ENCODE measurements at places on chromosomes 13 and 19. TPM values are rescaled to one million over a fixed set of nuclear protein-coding genes. Genes with fewer than 3 reads are reported as not detected.

Gene ZNF135
- total RNA-seq = 2.8 TPM

Gene B3GNT8
- total RNA-seq = 2.2 TPM

GRCh38 chr13:74715718-74716117, 581.5 kb upstream of the KLF12 start:
- no peak for DNase-seq

- no peak for DNase-seq
Measured at GRCh38 chr19:16548956-16549355, 6.7 kb upstream of the CHERP start.

GRCh38 chr19:12833418-12833737, 1.0 kb downstream of the RTBDN start:
- no peak for DNase-seq

DNA sequence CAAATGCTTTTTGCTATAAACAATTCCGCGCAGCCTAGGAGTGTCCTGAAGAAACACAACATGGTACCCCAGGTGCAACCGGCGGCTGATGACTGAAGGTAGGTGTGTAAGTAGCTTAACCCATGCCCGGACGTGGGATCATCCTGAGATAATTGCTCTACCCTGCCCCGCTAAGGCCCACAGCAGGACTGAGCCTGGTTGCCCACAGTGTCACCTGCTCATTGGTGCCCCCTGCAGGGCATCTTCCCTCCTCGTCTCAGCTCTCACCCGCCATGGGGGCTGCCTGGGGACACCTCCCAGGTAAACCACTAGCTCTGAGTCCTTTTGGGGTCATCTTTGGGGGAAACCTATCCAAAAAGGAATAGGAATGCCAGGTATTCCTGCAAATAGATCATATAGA, 22.3 kb downstream of the TMEM161A start:
- DNase-seq = peak; percentile 30

DNA sequence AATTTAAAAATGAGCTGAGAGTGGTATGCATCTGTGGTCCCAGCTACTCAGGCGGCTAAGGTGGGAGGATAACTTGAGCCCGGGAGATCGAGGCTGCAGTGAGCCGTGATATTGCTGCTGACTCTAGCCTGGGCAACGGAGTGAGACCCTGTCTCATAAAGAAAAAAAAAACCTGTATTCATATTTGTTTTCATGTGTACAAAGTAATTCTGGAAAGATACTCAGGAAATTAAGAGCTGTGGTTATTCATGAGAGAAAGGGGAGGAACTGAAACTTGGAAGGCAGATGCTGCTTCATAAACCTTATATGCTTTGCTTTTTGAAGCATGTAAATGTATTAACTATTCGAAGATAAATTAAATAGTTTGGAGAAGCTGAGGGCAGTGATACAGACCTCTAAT, 8.8 kb upstream of the RLN3 start:
- no peak for DNase-seq

DNA sequence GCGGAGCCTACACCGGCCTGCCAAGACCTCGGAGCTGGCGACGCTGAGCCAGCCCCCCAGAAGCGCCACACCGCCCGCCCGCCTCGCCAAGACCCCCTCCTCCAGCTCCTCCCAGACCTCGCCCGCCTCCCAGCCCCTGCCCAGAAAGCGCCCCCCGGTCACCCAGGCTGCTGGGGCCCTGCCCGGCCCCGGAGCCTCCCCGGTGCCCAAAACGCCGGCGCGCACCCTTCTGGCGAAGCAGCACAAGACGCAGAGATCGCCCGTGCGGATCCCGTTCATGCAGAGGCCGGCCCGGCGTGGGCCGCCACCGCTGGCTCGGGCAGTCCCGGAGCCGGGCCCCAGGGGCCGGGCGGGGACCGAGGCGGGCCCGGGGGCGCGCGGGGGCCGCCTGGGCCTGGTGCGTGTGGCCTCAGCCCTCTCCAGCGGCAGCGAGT, 10.2 kb downstream of the C19orf25 start:
- no peak for DNase-seq

Gene CEACAM7
- total RNA-seq = 0.44 TPM

GRCh38 chr19:34265221-34265650, 10.9 kb downstream of the GARRE1 start:
- peak; percentile 34 for DNase-seq

- no peak for DNase-seq
Measured at GRCh38 chr19:30325676-30326392, 46.4 kb upstream of the ZNF536 start.

Gene FUT2
- not detected for total RNA-seq

GRCh38 chr13:113553511-113554332, 30.8 kb upstream of the TFDP1 start:
- no peak for DNase-seq

Gene DENND1C
- total RNA-seq = not detected

- no peak for DNase-seq
Measured at GRCh38 chr19:3167533-3168272, 10.9 kb upstream of the S1PR4 start.

Gene YJEFN3
- total RNA-seq = 0.20 TPM
